ENCODE measurements at places on chromosomes 5 and 9.
A peak's percentile ranks its signal among the peaks of the same experiment; 100 is the strongest.

GRCh38 chr5:139862803-139863202 lies 67.2 kb downstream of the PSD2 start:
- H3K4me3 ChIP-seq = no peak overlapping the region
- peaks cover 15% of the 10 kb centered on the region for H3K27me3 ChIP-seq
- no peaks in the 10 kb centered on the region for H3K36me3 ChIP-seq
- no peak for DNase-seq

GRCh38 chr5:135337064-135337463 lies 62.0 kb downstream of the MACROH2A1 start:
- DNase-seq = no peak
- no peak overlapping the region for H3K27ac ChIP-seq
- peaks cover 3% of the 10 kb centered on the region for H3K4me1 ChIP-seq
- no peaks in the 10 kb centered on the region for H3K27me3 ChIP-seq

- no peaks in the 10 kb centered on the region for H3K36me3 ChIP-seq
- H3K27ac ChIP-seq = no peak overlapping the region
- H3K4me1 ChIP-seq = peaks cover 12% of the 10 kb centered on the region
- peak overlapping the region; percentile 60 for H3K4me3 ChIP-seq
- no peak for DNase-seq
Measured at GRCh38 chr5:78647351-78647818, 1.2 kb downstream of the LHFPL2 start.

DNA sequence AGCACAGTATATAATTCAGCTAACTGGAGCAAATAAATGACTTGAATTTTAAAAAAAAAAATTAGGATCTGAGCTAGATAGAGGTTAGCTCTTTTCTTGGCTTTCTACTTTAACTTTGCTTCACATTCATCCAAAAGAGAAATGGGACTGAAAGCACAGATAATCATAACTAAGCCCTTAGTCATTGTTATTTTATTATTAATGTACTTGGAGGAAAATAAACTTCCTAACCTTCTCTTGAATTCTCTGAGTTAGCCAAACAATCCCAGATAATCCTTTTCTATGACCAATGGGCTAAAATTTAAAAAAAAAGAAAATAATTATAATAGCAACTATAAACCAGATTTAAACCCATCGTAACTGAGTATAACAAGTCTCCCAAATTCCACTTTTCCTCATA lies 57.6 kb upstream of the RASA1 start:
- H3K27me3 ChIP-seq = no peaks in the 10 kb centered on the region
- H3K27ac ChIP-seq = no peak overlapping the region
- H3K36me3 ChIP-seq = peaks cover 13% of the 10 kb centered on the region
- no peak overlapping the region for H3K4me3 ChIP-seq

- no peaks in the 10 kb centered on the region for H3K4me1 ChIP-seq
- no peak overlapping the region for H3K4me3 ChIP-seq
- no peak for DNase-seq
- H3K27ac ChIP-seq = no peak overlapping the region
Measured at GRCh38 chr5:133367071-133367786, 245.1 kb downstream of the FSTL4 start.

GRCh38 chr5:14217587-14217986 lies 74.4 kb downstream of the TRIO start:
- H3K4me3 ChIP-seq = no peak overlapping the region
- no peaks in the 10 kb centered on the region for H3K36me3 ChIP-seq
- H3K27me3 ChIP-seq = peaks cover 50% of the 10 kb centered on the region
- DNase-seq = no peak
- H3K27ac ChIP-seq = no peak overlapping the region
- H3K4me1 ChIP-seq = no peaks in the 10 kb centered on the region

DNA sequence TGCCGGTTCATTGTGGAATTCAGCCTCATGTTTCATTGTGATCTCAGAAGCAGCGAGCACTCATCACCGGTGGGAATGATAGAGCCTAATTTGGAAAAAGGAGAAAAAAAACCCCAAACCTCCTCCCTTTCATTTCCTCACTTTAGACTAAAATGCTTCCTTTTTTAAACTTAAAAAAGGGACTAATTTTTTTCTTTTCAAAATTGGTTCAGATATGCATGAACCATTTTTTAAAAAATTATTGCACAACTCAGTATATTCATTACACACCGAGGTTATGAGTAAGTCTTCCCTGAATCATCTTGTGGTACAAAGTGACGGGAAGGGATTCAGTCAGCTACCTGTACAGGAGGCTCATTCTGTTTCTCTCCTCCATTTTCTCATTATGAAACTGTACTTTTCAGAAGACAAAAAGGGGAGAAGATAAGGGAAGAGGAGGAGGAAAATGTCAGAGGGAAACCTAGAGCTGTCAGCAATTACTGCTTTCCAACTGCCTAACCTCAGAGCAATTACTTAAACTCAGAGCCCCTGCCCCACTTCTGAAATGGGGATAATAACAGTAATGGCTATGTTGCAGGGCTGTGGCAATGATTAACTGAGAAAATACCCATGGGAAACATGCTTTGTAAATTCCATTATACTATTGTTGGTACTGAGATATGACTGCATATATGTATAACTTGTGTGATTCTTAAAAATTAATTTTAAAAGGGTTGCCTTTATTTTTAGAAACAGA lies 24.0 kb downstream of the GALNT10 start:
- no peak for DNase-seq
- H3K4me1 ChIP-seq = peaks cover 49% of the 10 kb centered on the region
- H3K27me3 ChIP-seq = no peaks in the 10 kb centered on the region
- peak overlapping the region; percentile 37 for H3K27ac ChIP-seq
- H3K36me3 ChIP-seq = peaks cover 10% of the 10 kb centered on the region

GRCh38 chr5:17305964-17306725 lies 88.7 kb downstream of the BASP1 start:
- H3K4me1 ChIP-seq = no peaks in the 10 kb centered on the region
- no peaks in the 10 kb centered on the region for H3K36me3 ChIP-seq
- no peak overlapping the region for H3K27ac ChIP-seq
- H3K27me3 ChIP-seq = no peaks in the 10 kb centered on the region
- DNase-seq = no peak

DNA sequence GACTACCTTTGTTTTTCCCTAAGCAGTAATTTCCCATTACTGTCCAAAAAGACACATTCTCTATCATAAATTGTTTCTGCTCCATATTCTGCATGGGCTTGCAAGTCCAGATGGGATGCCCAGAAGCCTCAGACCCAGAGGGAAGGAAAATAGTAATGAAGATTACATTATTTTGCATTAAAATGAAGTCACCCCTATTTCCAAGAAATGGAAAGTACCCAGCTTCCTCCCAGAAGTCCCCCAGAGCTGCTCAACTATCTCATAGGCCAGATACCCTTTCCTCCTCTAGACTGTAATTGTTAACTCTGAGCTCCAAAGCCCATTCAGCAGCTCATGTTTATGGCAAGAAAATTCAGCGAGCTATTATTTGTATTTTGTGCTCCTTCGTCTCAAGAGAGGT lies 159.5 kb downstream of the GLIS3 start:
- no peaks in the 10 kb centered on the region for H3K27me3 ChIP-seq
- H3K4me3 ChIP-seq = no peak overlapping the region
- H3K36me3 ChIP-seq = no peaks in the 10 kb centered on the region
- no peak overlapping the region for H3K27ac ChIP-seq
- DNase-seq = no peak

DNA sequence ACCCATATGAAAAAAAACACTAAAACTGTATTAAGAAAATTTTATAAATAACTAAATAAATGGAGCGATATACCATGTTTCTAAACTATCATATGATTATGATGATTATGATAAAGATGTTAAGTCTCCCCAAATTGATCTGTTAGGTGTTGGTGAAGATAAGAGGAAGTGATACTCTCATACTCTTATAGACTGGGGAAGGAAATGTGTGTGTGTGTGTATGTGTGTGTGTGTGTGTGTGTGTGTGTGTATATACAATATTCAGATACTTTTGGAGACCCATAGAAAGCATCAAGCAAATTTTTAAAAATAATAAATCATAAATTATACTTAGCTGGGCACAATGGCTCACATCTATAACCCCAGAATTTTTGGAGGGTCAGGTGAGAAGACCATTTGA lies 62.9 kb downstream of the TMEM232 start:
- H3K36me3 ChIP-seq = no peaks in the 10 kb centered on the region
- H3K27me3 ChIP-seq = peaks cover 6% of the 10 kb centered on the region
- DNase-seq = no peak
- H3K27ac ChIP-seq = no peak overlapping the region
- no peak overlapping the region for H3K4me3 ChIP-seq
- H3K4me1 ChIP-seq = no peaks in the 10 kb centered on the region

DNA sequence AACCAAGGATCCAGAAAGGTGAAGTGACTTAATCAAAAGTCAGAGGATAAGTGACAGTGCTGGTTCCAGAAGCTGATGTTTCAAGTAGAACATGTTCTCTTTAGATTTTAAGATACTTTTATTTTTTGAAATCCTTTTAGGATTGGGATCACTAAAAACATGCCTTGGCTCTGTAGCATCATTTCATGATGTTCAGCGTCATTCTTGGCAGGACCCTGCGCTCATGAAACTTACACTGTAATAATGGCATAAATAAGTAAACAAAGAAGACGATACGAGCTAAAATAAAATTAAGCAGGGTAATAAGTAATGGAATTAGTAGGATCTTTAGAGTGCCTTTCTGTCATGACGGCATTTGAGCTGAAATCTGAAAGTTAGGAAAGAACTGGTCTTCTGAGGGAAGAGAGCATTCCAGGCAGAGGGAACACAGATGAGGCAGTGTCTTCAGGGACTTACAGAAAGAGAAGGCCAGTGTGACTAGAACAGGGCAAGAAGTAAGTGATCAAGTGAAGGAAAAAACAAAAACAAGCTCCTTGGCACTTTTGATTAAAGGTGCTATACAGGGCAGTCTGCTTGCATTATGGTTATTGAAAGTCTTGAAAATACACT lies 19.9 kb downstream of the CTNNA1 start:
- no peaks in the 10 kb centered on the region for H3K4me1 ChIP-seq
- H3K27ac ChIP-seq = no peak overlapping the region
- no peak overlapping the region for H3K4me3 ChIP-seq
- DNase-seq = no peak
- peaks cover 4% of the 10 kb centered on the region for H3K36me3 ChIP-seq

GRCh38 chr5:120934031-120934430 lies 469.9 kb downstream of the PRR16 start:
- no peaks in the 10 kb centered on the region for H3K36me3 ChIP-seq
- no peak for DNase-seq
- no peaks in the 10 kb centered on the region for H3K27me3 ChIP-seq
- no peaks in the 10 kb centered on the region for H3K4me1 ChIP-seq
- H3K4me3 ChIP-seq = no peak overlapping the region
- H3K27ac ChIP-seq = no peak overlapping the region

DNA sequence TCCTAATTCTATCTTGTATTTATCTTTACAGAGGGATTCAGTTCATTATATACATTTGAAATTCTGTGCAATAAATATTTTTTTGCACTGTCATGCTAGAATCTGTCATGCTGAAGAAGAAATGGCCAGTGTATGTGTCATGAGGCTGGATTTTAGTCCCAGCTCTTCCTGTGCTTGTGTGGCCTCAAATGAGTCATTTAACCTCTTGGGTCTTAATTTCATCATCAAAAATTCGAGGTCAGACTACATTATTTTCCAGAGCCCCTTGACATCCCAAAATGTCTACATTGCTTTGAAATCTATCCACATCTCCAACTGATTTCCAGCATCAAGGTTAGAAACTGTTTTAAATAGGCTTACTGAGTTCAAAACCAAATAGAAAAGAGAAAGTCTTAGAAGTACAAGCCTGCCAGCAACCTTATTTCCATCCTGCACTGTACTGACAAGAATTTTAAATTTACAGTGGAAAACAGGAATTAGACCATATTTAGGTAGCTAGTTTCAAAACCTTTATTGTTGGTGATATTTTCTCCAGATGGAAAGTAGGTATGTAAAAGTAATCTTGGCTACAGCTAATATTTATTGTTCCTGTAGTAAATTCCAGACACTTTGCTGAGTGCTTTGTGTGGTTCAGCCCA lies 96.7 kb upstream of the MAMDC2 start:
- H3K4me3 ChIP-seq = no peak overlapping the region
- H3K27me3 ChIP-seq = no peaks in the 10 kb centered on the region
- no peak overlapping the region for H3K27ac ChIP-seq
- no peaks in the 10 kb centered on the region for H3K36me3 ChIP-seq
- H3K4me1 ChIP-seq = no peaks in the 10 kb centered on the region

- H3K27me3 ChIP-seq = no peaks in the 10 kb centered on the region
- no peak for DNase-seq
- no peaks in the 10 kb centered on the region for H3K36me3 ChIP-seq
- H3K4me1 ChIP-seq = no peaks in the 10 kb centered on the region
- no peak overlapping the region for H3K4me3 ChIP-seq
Measured at GRCh38 chr5:179234563-179235135, 110.6 kb downstream of the ADAMTS2 start.

DNA sequence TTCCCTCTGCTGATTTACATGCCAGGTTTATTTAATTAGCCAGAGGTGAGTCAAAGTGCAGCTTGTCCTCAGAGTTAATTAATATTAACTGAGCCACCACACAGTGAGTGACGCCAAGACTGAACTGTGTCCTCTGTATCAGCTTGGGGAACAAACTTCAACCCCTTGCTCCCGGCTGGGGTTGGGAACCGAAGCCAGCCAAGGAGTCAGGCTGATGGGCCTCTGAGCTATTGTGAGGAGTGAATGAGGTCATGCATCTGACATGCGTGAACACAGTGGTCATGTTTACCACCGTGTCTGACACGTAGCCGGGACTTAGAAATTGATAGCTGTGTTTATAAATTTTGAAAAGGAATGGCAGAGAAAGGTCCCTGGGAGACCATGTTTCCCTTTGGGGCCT lies 17.1 kb downstream of the IGIP start:
- no peak overlapping the region for H3K27ac ChIP-seq
- peaks cover 12% of the 10 kb centered on the region for H3K4me1 ChIP-seq
- peak; percentile 31 for DNase-seq
- no peaks in the 10 kb centered on the region for H3K36me3 ChIP-seq
- peaks cover 25% of the 10 kb centered on the region for H3K27me3 ChIP-seq
- no peak overlapping the region for H3K4me3 ChIP-seq

DNA sequence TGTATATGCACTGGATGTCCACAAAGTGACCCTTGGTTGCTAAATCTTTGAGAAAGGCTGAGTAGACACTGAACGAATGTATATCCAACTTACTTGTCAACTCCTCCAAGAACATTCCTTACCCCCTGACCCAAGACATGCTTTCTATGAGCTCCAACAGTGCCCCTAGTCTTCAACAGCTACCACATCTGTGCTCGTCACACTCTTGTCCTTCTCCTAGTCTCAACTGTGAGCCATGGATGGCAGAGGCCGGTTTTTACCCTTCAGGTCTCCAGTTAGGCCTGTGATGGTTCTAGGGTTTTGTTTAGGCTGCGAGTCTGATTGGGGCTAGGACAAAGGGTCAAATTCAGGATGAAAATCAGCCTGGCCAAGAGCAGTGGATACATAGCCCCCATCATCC lies 19.0 kb upstream of the GPX3 start:
- no peak overlapping the region for H3K4me3 ChIP-seq
- no peaks in the 10 kb centered on the region for H3K27me3 ChIP-seq
- no peak for DNase-seq

- peaks cover 3% of the 10 kb centered on the region for H3K27me3 ChIP-seq
- H3K4me1 ChIP-seq = no peaks in the 10 kb centered on the region
- DNase-seq = no peak
- H3K36me3 ChIP-seq = no peaks in the 10 kb centered on the region
- H3K27ac ChIP-seq = no peak overlapping the region
Measured at GRCh38 chr5:179255527-179256327, 89.5 kb downstream of the ADAMTS2 start.

Measured in activated CD8-positive, alpha-beta memory T cell treated with anti-CD3 and anti-CD28 coated beads, Interleukin-2, amount 10 ng/mL, durations not matched to agents 7 days and 5 days (primary cell).